ENCODE measurements at places on chromosomes 7 and 10.
A peak's percentile ranks its signal among the peaks of the same experiment; 100 is the strongest.

DNA sequence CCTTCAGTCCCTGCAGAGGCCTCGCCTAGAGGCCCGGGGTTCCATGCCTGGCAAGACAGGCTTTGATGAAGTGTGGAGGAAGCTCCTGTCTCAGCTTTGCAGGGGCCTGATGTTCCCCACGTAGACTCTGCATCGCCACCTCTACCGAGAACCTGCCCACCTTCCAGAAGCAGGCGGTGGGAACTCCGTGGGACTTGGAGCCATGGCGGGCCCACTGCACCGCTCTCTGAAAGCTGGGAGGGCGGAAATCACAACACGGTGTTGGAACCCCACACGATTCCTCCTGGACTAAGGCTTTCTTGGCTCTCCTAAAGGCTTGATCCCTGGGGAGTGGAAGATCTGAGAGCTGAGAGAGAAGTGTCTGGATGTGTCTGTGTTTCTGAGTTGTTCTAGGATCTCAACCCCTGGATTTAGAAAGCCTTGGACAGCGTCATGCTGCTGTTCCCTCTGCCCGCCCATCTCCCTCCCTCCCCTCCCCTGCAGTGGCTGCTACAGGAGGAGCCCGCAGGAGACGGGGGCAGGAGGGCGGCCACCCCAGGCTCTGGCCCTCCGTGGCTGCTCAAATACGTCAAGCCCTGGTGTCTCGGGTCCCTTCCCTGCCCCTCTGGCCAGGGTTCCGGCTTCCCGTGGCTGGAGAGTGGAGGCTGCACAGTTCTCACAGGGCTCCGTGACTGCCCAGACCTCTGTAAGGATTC, 79.7 kb downstream of the VIPR2 start:
- no peak for DNase-seq

DNA sequence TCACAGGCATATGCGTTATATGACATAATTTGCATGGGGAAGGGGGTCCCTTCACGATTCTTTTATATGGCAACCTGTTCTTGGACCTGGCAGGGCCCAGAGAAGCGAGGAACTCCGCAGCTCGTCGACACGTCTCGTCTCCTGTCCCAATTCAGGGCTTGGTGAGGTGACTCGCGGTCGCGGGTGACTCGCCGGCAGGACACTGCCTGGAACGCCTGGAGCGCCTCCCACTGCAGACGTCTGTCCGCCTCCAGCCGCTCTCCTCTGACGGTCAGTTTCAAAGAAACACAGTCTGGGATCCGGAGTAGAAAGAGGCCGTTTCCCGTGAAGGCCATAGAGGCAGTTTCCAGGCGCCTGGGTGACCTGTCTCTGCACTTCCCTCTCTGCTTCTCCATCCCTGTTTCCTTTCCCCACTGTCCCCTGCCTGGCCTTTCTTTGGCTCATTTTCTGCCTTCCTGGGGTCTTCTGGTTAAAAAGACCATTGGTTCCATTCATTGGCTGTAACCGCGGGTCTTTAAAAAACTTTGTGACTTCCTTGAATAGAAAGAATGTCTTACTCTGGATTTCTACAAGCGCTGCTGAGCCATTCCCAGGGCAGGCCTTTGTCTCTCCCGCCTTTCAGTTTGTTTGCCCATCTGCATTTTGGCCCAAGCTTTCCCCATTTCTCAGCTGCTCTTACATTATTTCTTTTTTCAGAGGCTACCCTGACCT, 1.2 kb downstream of the UPP1 start:
- no peak for DNase-seq

DNA sequence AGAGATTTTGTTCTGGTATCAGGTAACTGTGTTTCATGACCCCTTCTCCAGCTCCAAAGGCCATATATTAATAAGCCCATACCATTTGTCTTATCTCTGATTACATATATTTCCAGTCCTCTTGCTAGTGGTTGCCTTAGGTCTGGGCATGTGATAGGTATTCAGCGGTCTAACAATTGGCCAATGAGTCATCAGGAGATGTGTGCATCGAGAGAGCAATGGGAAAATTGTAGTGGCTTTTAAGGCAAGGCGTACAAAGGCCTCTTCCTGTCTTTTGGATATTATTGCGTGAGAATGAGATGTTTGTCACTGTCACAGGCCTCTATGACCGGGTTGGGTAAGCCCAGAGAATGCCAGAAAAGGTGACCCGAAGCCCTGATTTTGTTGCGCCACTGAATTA, 38.6 kb upstream of the SFRP5 start:
- DNase-seq, result no peak

DNA sequence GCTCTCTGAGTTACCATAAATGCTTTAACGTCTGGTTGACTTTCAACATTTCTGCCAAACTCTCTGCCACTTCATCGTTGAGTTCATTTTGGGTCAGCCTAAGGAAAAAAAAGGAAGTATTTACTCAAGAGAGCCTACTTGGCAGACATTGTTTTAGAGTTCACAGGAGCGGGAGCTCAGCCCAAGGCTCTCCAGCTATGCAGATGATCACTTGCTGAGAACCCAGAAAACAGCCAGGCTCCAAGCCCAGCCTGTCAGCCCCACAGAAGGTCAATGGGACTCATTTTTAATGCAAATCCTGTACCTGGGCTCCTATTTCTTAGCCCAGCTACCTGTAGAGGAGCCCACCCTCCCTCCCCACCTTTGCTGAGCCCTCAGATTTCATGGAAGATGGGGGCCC, 45.5 kb downstream of the NOD1 start:
- peak; percentile 37 for DNase-seq

- DNase-seq, result no peak
Observed at GRCh38 chr10:115118346-115118745, 25.2 kb downstream of the ATRNL1 start.

DNA sequence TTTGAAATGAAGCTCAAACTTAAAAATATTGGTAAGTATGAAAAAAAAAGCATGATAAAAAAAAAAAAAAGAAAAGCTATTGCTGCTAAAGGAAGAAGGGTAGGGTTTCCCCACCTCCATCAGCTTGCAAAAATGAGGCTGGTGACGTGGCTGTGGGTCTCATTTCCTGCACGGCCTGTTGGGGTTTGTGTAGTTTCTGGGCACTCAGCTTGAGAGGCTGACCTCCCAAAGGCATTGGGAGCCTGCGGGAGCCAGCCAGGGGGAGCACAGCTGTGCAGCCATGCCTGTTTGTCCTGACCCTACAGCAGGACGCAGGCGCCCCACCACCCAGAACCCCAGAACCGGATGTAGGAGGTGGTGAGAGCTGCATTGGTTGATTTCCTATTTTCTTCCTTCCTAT, 48.8 kb upstream of the CARD11 start:
- DNase-seq, result no peak

DNA sequence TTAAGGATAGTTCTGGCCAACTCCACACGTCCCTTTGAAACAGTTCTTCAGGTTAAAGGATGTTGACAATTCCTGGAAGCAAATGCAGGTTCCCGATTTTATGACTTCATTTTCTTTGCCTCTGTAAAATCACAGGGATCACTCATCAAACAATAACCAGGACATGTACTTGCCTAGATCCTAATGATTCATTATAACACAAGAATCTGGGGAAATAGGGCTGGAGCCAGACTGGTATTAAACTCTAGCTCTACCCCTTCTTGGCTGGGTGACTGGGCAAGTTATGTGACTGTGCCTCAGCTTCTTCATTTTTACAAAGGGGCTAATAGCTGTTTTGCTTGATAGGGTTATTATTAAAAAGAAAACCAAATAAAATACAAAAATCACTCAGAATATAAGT, 56.0 kb upstream of the KCND2 start:
- no peak for DNase-seq

DNA sequence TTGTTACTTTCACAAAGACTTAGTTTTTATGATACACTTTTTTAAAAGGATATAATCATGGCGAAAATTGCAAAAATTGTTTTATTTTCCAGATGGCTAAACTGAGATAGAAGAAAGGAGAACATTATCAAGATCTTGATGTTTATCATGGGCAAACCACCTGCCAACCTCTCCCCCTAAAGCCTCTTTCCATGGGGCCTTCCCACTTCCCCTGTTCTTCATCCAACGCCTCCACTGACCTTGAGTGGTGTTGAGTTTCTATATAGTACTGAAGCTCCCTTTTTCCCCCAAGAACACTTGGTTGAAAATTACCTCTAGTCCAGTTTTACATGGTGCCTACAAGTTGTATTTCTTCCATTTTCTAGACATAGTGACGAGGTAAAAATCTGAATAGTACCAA, 5.0 kb downstream of the CREB3L2 start:
- DNase-seq, result no peak

DNA sequence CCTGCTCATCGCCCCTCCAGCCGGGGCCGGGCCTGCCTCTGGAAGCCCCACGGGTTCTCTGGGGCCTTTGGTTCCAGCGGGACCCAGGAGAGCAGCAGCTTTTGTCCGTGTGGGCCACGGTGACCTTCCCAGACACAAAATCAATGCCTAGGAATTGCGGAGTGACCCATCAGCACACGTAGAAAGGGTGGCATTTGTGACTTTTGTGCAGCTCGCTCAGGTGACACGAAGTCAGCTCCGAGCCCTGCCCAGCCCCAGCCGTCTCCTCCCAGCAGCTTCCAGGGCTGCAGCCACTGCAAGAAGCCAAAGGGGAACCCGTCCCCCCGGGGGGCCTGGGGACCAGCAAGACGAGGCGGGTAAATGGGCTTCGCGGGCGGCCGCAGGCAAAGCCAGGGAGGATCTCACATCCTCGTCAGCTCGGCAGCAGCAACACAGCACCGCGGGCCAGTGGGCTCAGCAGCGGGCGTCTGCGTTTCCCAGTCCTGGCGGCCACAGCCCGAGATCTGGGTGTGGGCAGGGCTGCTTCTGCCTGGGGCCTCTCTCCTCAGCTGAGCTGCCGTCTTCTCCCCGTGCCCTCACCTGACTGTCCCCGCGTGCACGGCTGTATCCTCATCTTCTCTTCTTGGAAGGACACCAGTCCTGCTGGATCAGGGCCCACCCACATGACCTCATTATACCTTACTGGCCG, 88.5 kb downstream of the PAXIP1 start:
- DNase-seq, result no peak

DNA sequence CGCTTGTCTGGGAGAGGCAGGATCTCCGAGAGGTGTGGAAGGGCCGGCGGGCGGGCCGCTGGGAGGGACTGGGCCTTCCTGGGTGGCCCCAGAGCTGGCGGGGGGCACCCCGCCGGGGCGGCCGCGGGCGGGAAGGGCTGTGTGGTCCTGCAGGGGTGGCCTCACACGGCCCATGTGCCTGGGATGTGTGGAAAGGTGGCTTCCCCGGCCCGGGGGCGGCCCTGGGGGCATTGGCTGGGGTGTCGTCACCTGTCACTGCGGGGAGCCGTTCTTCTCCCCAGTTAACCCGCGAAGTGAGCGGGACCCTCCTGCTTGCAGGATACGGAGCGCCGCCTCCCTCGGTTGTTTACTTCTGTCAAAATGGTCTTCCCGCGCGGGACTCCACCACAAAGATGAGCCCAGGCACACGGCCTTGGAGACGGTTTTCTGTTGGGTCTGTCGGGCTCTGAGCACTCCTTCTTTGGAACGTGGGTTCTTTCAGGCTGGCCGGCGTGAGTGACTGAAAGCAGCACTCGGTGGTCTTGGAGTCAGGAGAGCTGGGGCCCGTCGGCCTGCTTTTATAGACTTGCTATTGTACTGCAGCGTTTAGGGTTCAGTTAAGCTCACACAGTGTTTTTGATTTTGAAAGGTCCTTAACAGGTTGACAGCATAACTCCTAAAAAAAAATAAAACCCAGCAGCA, 700 bp downstream of the SMC3 start:
- DNase-seq, result no peak

DNA sequence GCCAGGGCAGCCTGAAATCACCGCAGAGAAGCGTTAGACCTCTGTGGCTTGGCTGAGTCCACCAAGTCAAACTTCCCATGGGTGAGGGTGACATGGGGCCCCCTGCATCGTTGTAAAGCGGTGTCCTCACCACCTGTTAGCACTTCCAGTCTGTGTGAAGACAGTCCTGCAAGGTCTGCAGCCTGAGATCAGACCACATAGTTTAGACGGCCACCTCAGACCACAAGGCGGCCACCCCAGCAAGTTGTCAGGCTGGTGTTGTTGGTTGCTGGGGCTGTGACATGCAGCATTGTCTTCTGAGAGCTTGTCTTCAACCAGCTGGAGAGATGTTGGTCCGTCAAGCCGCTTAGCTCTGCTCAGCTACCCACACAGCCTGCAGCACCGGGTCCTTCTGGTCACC, 44.1 kb upstream of the TARP start:
- no peak for DNase-seq

DNA sequence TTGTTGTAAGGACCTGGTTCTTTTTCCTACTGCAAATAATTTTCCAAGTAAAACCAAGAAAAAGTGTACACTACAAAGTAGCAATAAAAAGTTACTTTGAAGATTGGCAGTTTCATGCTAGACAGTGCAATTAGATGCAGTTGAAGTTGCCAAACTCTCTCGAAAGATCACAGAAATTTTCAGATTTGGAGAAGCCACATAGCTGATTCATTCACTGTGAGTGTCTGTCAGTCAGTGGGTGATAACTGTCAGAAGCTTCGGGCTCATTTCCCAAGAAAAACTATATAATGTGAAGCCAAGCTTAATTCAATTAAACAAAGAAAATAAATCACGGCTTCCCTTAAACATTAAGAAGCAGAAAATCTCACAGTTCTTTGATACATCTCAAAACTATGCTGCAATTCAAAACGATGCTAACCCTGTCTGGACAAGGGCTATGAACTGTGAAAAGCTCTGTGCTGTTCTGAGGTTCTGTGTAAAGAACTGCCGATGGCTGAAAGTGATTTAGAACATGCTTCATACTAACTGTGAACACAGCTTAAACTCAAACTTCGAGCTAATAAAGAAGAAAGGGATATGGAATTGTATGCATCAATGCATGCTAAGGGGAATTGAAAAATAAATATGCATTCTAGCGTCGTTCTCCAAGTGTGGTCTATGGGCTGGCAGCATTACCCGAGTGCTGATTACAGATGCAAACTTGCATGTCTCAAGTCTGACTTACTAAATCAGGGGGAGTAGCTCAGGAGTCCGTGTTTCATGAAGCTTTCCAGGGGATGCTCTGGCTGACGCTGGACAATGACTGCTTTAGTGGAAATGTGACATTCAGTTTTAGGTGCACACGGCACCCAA, 557.4 kb downstream of the CALN1 start:
- DNase-seq, result no peak

DNA sequence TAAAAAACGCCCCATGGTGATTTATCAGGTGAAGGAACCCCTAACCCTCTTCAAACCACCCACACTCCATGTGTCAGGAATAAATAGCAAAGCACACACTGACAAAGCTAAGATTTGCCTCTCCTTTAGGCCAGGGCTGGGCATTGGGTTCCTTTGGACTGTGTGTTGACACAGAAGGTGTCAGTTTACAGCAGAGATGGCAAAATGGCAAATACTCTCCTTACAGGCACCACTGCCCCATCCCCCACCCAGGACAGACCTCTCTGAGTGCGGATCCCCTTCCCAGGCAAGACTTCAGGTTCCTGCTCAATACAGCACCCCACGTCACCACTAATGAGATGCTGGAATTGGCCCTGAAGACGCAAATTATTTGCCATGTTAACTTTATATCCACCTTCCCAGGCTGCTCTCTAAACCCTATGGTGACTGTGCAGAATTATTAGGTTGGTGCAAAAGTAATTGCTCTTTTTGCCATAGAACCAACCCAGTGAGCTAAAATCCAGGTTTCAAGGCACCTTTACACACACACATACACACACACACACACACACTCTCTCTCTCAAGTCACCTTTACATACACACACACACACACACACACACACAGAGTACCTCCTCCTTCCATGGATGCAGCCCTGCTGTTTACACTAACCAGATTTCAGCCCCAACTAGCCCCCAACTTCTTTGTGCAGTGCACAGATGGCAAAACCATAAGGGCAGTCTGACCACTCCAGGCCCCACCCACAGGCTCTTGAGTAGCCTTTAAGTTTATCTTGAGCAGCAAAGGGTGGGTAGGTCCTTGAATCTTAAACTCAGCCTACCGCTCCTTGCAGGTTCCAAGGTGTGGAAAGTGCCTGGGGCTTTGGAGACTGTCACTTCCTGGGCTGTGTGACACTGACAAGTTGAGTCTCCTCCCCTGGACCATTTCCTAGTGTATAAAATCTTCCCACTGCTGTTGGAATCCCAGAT, 4.0 kb upstream of the ZCCHC24 start:
- DNase-seq, result no peak
